ENCODE measurements at places on chromosomes 1 and 21.

DNA sequence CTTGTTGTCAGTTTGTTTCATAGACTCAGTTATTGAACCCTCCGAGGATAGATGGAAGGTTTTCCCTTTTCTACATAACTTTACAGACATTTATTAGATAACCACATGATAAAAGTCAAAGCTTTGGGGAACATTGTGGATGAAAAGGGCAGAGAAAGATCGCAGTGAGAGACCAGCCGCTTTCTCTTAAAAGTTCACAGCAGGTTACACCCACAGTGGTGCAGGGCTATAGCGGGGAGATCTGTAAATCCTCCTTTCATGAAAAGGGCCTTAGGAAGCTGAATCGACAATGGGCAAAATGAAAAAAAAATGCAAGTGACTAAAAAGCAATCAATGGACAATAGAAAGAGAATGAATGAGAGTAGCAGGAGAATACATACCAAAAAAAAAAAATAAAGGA lies 218.6 kb downstream of the GRIK1 start:
- no peak for DNase-seq

DNA sequence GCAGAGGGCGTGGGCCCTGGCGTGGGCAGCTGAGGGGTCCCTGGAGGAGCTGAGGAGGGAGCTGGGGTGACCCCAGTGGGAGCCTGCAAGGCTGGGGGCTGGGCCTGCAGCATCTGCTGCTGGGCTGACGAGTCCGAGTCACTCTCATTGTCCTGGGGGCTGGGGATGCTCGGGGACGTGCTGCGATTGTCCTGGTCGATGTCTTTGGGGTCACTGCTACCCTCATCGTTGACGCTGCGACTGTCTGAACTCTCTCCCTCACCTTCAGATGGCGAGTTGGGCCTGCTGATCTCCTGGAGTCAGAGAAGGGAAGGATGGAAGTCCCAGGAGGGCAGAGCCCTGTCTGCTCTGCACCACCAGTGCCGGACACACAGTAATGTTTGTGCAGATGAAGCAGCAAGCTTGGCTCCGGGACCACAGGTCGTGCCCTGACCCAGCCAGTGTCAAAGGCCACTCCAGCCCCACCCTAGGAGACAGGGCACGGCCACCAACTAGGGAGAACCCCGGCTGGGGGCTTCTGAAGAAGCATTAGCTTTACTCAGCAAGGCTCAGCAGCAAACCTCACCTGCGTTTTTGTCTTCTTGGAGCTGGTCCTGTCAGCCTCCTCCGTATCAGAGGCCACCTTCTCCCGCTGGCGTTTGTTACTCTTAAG lies 43.4 kb downstream of the SLC45A1 start:
- DNase-seq: no peak

DNA sequence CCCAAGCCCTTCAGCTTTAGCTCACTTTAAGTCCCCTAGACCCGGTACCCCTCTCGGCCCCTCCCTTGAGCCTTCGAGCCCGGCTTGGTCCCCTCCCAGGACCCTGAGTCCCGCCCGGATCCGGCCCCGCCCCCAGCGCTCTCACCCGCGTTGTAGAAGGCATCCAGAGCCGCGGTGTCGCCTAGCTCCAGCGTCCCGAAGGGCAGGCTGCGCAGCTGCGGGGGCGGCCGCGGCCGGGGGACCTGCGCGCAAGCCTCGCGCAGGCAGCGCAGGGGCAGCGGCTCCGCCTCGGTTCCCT lies 699 bp downstream of the MAP3K6 start:
- DNase-seq: peak; percentile 63

- no peak for DNase-seq
Measured at GRCh38 chr1:69290291-69290690, 277.4 kb upstream of the LRRC7 start.

DNA sequence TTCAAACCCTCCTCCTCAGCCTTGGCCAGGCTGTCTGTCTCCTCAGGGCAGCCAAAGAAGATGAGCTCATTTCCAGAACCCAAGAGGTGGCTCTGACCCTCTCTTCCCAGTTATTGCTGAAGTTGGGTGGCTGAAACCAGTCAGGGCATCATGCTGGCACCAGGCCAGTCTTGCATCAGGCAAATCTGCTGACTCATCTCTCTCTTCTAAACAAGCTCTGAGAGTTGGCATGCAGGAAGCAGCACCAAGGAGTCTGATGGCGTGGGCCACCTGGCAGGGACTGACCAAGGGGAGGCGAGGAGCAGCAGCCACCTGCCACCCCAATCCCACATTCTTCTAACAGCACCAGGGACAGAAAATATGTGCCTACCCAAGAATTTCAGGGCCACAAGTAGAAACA lies 104.8 kb upstream of the ATP1A1 start:
- peak; percentile 7 for DNase-seq

GRCh38 chr1:167791281-167792187 lies 69.8 kb downstream of the MPZL1 start:
- peak; percentile 100 for DNase-seq

GRCh38 chr21:35408401-35408800 lies 359.3 kb upstream of the RUNX1 start:
- DNase-seq: peak; percentile 59

Measured in AG10803 (cell line).